ENCODE measurements at places on chromosomes 13 and 19. TPM values are rescaled to one million over a fixed set of nuclear protein-coding genes. Genes with fewer than 3 reads are reported as not detected.

- no peak overlapping the region for H3K27ac ChIP-seq
- no peaks in the 10 kb centered on the region for H3K36me3 ChIP-seq
- DNase-seq = no peak
- no peak overlapping the region for H3K4me3 ChIP-seq
- no peaks in the 10 kb centered on the region for H3K27me3 ChIP-seq
- no peaks in the 10 kb centered on the region for H3K4me1 ChIP-seq
Measured at GRCh38 chr13:36787181-36787580, 31.8 kb upstream of the RFXAP start.

The ZNF85 gene
- total RNA-seq = 0.96 TPM

DNA sequence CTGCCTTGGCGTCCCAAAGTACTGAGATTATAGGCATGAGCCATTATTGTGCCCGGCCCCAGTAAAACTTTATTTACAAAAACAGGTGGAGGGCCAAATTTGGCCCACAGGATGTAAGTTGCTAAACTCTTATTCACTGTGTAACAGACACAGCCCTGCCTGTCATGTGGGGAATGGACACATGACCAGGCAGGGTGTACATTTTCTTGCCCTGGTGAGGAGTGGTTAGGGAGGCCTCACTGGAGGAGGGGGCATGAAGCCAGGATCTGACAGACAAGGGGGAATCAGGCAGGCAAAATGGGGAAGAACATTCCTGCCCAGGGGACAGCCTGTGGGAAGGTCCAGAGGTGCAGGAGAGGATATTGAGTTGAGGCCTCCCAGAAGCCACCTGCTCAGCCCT is 7.4 kb upstream of the PGLS start:
- no peaks in the 10 kb centered on the region for H3K27me3 ChIP-seq
- no peak for DNase-seq
- peaks cover 16% of the 10 kb centered on the region for H3K36me3 ChIP-seq
- no peak overlapping the region for H3K4me3 ChIP-seq
- H3K27ac ChIP-seq = no peak overlapping the region
- peaks cover 3% of the 10 kb centered on the region for H3K4me1 ChIP-seq

GRCh38 chr19:13012690-13013608 is 17.7 kb downstream of the NFIX start:
- peaks cover 69% of the 10 kb centered on the region for H3K4me1 ChIP-seq
- peak overlapping the region; percentile 95 for H3K27ac ChIP-seq
- DNase-seq = no peak
- peaks cover 7% of the 10 kb centered on the region for H3K36me3 ChIP-seq

- no peaks in the 10 kb centered on the region for H3K27me3 ChIP-seq
- no peaks in the 10 kb centered on the region for H3K36me3 ChIP-seq
- H3K27ac ChIP-seq = no peak overlapping the region
- H3K4me1 ChIP-seq = no peaks in the 10 kb centered on the region
- no peak for DNase-seq
Measured at GRCh38 chr13:30510811-30511371, 45.2 kb upstream of the HMGB1 start.

DNA sequence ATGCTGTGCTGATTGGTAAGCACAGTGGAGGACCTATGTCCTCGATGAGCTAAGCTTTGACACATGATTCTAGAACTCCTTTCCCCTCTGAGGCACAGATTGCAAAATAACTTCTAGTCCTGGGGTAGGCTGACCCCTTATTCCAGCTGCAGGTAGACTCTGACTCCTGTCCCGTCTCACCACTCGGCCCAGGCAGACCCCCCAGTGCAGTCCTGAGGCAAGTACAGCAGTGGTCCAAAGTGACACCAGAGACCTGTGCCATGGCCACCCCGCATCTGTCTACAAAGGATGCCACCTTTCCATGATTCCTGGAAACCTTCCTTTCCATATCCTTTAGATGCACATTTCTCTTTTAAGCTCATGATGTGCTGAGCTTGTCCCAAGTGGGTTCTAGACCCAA is 482.5 kb downstream of the ZNF536 start:
- H3K27ac ChIP-seq = no peak overlapping the region
- H3K36me3 ChIP-seq = no peaks in the 10 kb centered on the region
- H3K27me3 ChIP-seq = no peaks in the 10 kb centered on the region
- no peak overlapping the region for H3K4me3 ChIP-seq
- H3K4me1 ChIP-seq = no peaks in the 10 kb centered on the region

GRCh38 chr19:3121396-3121795 is 14.4 kb upstream of the GNA15 start:
- peaks cover 51% of the 10 kb centered on the region for H3K36me3 ChIP-seq
- no peak overlapping the region for H3K27ac ChIP-seq
- no peak for DNase-seq
- H3K4me1 ChIP-seq = no peaks in the 10 kb centered on the region

GRCh38 chr13:46992383-46992952 is 95.6 kb upstream of the HTR2A start:
- DNase-seq = no peak
- H3K4me3 ChIP-seq = no peak overlapping the region
- no peak overlapping the region for H3K27ac ChIP-seq
- no peaks in the 10 kb centered on the region for H3K4me1 ChIP-seq
- no peaks in the 10 kb centered on the region for H3K36me3 ChIP-seq
- H3K27me3 ChIP-seq = no peaks in the 10 kb centered on the region

DNA sequence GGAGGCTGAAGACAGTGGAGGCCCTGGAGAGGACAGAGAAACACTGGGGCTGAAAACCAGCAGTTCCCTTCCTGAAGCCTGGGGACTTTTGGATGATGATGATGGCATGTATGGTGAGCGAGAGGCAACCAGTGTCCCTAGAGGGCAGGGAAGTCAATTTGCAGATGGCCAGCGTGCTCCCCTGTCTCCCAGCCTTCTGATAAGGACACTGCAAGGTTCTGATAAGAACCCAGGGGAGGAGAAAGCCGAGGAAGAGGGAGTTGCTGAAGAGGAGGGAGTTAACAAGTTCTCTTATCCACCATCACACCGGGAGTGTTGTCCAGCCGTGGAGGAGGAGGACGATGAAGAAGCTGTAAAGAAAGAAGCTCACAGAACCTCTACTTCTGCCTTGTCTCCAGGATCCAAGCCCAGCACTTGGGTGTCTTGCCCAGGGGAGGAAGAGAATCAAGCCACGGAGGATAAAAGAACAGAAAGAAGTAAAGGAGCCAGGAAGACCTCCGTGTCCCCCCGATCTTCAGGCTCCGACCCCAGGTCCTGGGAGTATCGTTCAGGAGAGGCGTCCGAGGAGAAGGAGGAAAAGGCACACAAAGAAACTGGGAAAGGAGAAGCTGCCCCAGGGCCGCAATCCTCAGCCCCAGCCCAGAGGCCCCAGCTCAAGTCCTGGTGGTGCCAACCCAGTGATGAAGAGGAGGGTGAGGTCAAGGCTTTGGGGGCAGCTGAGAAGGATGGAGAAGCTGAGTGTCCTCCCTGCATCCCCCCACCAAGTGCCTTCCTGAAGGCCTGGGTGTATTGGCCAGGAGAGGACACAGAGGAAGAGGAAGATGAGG is 1.5 kb downstream of the PPP1R15A start:
- DNase-seq = no peak
- peaks cover 51% of the 10 kb centered on the region for H3K36me3 ChIP-seq
- H3K27ac ChIP-seq = peak overlapping the region; percentile 100
- peaks cover 31% of the 10 kb centered on the region for H3K4me1 ChIP-seq
- H3K27me3 ChIP-seq = no peaks in the 10 kb centered on the region

GRCh38 chr13:99193152-99193551 is 7.5 kb upstream of the UBAC2 start:
- H3K4me1 ChIP-seq = no peaks in the 10 kb centered on the region
- H3K36me3 ChIP-seq = no peaks in the 10 kb centered on the region
- no peak overlapping the region for H3K27ac ChIP-seq

The ZNF90 gene
- not detected for total RNA-seq

- no peaks in the 10 kb centered on the region for H3K27me3 ChIP-seq
- H3K4me1 ChIP-seq = no peaks in the 10 kb centered on the region
- H3K36me3 ChIP-seq = no peaks in the 10 kb centered on the region
Measured at GRCh38 chr13:33865945-33866344, 48.0 kb downstream of the RFC3 start.

GRCh38 chr13:99830931-99831330 is 140.6 kb downstream of the ZIC5 start:
- no peaks in the 10 kb centered on the region for H3K27me3 ChIP-seq
- no peaks in the 10 kb centered on the region for H3K4me1 ChIP-seq
- H3K27ac ChIP-seq = no peak overlapping the region
- DNase-seq = no peak
- H3K36me3 ChIP-seq = no peaks in the 10 kb centered on the region
- no peak overlapping the region for H3K4me3 ChIP-seq

GRCh38 chr13:23724196-23724970 is 154.2 kb downstream of the TNFRSF19 start:
- no peak for DNase-seq
- H3K27ac ChIP-seq = no peak overlapping the region
- no peak overlapping the region for H3K4me3 ChIP-seq
